ENCODE measurements at places on chromosomes 5 and 9.

DNA sequence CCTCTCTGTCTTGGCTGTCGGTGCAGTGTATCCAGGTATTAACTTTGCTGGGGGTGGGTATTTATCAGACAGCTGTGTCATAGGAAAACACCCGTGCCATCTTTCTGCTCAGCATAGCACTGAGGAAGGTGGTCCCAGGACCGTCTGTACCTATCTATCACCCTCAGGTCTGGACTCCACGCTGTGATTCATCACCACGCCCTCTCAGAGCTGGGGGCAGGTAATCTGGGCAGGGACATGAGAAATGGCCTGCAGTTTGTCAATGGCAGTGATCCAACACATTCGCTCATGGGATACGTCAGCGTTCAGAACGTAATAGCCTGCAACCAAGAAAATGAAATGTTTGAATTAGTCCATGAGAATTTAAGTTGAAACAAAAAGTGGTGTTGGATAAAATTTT, 151.6 kb upstream of the MAP1B start:
- DNase-seq: peak; percentile 11

DNA sequence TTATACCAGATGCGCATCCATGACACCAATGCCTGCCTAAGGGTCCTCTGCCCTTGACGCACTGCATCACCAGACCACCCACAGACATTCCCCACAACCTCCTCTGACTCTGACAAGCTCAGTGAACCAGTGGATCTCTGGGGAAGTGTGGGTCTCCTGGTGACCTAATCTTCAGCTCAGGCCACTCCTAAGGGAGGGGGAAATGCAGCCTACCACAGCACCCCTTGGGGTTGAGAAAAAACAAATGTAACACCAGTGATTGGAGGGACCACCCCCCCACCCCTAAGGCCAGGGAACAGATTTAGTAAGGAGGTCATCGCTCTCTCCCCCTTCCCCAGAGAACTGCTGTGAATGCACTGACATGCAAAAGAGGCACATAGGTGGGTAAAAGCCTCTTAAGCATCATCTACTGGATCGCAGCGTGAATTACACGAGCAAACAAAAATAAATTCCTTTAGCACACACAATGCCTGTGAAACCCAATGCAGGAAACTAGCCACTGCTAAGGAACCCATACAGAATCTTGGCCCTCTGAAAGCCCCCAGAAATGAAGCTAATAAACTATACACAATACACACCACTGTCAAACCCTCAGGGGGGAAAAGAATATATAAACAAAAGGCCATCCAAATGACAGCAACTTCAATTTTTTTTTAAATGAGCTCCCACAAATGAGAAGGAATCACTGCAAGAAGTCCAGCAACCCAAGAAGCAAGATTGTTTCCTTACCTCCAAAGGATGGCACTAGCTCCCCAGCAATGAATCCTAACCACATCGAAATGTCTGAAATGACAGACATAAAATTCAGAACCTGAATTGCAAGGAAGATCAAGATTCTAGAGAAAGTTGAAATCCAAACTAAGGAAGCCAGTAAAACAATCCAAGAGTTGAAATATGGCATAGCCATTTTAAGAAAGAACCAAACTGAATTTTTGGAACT, 513.7 kb upstream of the PTGER4 start:
- peak; percentile 6 for DNase-seq

DNA sequence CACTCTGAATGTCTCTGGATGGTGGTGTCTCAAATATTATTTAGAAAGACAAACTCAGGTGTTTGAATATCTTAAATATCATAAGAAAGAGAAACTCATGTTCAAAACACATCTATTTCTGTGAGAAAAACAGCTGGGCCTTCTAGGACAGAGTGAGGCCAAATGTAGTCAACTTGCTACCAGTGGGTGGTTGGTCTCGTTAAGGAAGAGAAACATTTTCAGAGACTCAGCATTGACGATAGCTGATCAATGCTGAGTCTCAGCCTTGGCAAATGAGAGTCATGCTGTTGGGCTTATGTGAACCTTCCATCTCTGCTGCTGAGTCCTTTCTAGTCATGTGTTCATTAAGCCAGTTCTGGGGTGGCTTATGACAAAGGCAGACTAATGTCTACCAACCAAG, 418.0 kb downstream of the CETN3 start:
- DNase-seq: no peak

DNA sequence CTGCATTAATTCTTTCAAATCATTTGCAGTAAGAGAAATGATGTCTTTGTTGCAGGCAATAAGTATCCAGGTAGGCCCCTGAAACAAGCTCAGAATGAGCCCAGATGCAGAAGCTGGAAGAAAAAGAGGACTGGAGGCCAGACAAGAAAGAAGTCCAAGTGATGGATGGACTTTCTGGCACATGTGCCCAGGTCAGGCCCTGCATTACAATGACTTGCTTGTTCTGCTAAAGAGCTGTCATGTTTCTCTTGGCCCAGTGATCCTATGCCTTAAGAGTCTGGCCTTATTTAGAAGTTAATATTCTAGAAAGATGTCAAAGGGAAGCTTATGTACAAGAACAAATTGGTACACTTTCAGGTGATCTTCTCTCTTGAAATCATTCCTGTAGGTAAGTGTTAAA, 64.8 kb downstream of the DPYSL3 start:
- DNase-seq: no peak

DNA sequence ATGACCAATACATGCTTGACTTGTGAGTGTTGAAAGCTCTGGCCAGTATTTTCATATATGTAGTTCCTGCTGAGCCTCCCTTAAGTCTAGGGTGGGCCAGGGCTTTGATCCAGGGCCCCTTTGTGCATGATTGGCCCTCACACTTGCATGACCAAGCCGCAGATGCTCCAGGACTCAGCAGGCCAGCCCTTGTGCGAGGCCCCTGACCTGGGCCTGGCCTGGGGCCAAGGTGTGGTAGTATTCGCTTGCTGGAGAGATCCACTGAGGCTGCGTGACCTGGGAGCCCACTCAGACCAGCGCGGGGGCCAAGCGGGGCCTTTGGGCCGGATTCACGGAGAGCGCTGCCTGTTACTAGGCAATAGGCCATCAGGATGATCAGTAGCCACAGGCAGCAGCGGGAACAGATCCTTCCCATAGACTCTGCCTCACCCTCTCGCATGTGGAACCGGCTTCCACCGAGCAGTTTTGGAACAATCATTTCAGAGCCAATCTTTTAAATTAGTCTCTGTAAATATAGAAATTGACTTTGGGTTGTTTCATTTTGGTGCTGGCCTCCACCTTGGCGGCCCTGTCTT, 79.0 kb upstream of the PTCH1 start:
- no peak for DNase-seq

DNA sequence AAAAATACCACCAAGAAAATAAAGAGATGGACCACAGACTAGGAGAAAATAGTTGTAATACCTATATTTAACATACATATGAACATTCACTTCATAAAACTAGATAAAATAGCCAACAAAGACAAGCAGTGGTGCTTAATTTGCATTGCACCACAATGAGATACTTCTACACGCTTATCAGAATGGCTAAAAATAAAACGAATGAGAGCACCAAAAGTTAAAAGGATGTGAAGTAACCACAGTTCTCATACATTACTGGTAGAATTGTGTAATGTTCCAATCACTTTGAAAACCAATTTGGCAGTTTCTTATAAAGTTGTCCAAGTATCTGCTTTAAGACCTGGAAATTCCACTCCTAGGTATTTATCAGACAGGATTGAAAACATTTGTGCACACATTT, 198.9 kb upstream of the SGCD start:
- DNase-seq: no peak

GRCh38 chr9:16145196-16145950, 592.5 kb downstream of the CCDC171 start:
- no peak for DNase-seq

GRCh38 chr5:168778536-168778935, 199.4 kb upstream of the PANK3 start:
- DNase-seq: no peak

GRCh38 chr5:68872088-68872839, 221.6 kb upstream of the SLC30A5 start:
- no peak for DNase-seq

DNA sequence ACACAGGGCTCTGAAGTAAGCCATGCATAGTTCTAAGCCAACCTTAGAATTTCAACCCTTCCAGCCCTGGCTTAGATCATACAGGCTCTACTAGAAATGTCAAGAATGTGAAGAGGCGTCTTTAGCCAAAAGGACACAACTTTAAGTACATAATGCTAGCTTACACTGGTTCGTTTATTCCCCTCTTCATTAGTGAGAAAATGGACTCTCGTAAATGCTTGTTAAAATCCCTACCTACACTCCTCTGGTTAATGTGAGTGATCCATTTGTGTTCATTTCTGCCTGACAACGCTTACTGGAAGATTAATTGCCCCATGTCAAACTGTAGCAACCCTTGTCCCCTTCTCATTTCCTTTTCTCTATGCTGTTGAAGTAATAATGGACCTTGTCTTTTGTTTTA, 149.3 kb upstream of the POU5F2 start:
- peak; percentile 13 for DNase-seq

- no peak for DNase-seq
Measured at GRCh38 chr5:61340775-61341361, 8.8 kb downstream of the ZSWIM6 start.

DNA sequence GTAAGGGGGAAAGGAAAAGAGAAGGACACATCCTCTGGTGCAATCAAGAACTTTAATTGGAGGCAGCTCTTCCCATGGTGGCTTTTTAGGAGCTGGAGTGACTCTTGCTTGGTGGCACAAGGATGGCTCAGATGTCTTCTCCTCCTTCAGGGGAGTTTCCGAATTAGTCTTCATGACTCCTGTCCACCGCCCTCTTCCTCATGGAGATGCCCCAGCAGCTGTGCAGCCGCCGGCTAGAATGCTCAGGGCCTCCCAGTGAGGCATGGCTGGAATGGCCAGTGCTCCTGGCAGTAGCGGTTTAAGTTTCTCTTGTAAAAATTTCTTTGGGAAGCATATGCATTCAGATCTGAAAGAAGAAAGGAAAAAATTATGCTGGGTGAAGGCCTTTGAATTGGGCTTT, 8.8 kb upstream of the TEX53 start:
- DNase-seq: no peak

DNA sequence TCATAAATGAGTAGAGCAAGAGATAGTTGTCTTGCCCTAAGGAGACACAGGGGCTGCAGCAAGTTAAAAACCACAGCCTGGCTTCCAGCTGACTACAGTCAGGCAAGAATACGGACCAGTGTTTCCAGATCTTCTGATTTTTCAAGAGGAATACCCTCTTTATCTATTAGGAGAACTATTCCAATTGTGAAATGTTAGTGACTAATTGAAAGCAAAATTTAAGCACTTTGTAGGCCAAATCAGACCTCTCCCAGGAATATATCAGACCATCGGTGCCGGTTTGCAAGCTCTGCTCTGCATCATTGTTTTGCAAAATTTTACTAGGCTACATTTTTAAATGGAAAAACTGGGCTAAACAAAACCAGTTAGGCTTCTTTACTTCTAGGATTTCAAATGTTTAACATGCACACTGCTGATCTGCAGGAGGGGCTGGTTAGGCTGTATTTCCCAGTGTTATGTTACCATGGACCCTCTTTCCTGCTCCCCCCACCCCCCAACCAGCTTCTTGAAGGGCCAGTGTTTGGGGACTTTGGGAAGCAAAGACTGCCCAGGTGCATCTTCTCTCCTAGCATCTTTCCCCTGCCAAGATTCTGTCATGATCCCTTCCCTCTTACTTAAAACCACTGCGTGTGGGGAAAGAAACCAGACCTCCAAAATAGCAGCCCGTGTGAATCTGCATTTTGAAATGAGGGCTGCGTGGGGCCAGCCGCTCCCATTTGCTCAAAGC, 1.1 kb upstream of the ARSI start:
- DNase-seq: peak; percentile 77

GRCh38 chr9:37436540-37436939, 14.0 kb downstream of the GRHPR start:
- DNase-seq: no peak

DNA sequence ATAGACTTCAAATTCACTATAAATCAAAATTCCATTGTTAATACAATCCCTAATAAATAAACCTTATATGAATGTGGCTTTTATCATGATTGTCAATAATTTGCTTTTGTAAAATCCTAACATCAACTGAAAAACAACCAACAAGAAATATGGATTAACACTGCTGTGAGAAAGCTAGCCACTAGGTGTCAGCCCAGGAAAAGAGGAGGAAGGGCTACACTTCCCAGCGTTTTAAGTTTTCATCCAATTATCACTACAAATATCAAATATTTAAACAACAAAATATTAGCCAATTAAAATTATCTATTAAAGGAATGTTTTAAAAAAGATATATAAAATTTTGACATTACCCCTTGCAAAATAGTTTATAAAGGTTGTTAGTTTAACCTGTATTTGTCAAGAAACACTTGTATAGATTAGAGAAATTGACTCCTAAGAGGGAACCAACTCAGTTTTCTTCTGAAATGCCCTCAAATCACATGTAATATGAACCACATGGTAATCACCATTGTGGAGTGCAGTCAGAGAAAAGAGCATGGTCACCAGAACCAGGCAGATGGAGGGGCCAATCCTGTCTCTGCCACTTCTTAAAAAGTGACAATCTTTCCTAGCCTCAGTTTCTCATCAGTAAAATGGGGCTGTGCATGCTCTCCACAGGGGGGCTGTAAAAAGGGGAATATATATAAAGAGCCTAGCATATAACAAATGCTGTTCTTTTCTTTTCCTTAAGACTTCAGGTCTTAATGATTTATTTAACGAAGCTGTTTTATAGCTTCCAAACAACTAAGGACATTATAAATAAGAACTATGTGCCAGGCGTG, 188.2 kb downstream of the CRB2 start:
- peak; percentile 69 for DNase-seq

DNA sequence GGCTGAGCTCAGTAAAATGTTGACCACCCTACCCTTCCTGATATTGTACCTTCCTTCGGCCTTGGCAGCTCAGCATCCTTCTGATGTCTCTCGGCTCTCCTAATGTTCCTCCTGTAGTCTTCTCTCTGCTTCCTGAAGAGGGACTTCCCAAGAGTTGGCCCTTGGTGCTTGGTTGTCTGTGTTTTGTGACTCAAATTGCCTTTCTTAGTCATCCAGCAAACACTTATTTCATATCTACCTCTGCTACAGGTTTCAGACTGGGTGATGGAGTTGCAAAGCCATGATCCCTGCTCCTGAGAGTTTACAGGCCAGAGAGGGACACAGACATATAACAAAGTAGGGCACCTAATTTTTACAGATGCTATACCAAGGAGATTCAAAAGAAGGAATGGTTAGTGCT, 70.1 kb downstream of the SV2C start:
- no peak for DNase-seq

DNA sequence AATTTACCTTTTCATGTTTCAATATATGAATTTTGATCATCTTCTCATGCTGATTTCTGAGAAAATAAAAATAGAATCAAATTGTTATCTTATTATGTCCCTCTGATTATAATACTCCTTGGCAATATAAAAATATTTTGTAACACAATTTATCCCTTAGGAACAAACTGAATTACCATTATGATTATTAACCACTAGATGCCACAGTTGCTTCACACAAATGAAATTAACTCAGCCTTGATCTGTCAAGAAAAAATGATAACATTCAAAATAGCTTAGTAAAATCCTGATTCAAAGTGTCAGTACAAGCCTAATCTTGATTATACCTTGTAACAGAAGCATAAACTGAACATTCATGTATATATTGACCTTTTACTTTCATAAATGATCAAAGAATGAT, 4.8 kb upstream of the CHSY3 start:
- DNase-seq: peak; percentile 66

GRCh38 chr5:53323943-53324642, 156.3 kb upstream of the FST start:
- no peak for DNase-seq
